ENCODE measurements at places on chromosomes 1 and 21. TPM values are rescaled to one million over a fixed set of nuclear protein-coding genes. Genes with fewer than 3 reads are reported as not detected.

Gene PTGFR
- total RNA-seq = 2.1 TPM

Gene LAMB3
- 62.1 TPM for total RNA-seq

DNA sequence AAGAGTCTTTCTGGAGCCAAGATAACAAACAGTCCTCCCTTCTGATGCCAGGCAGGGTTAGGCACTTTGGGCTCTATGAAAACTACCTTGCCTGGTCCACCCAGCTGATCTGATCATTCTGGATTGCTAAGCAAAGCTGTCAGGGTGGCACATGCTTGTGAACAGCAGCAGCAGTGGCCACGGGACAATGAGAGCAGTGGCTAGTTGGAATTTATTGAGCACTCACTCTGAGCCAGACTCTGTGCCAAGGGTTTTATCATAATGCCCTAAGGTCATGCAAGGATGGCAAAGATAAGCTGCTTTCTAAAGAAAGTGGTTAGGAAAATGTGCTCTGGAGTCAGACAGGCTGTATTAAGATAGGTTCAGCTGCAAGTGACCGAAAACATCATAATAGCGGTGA is 390.4 kb upstream of the VAMP3 start:
- no peak for DNase-seq

- no peak for DNase-seq
Measured at GRCh38 chr1:190205713-190206112, 272.0 kb downstream of the BRINP3 start.

- DNase-seq = no peak
Measured at GRCh38 chr1:160624464-160624863, 22.4 kb downstream of the SLAMF1 start.

- DNase-seq = peak; percentile 47
Measured at GRCh38 chr1:35931446-35932157, 697 bp downstream of the AGO3 start.

DNA sequence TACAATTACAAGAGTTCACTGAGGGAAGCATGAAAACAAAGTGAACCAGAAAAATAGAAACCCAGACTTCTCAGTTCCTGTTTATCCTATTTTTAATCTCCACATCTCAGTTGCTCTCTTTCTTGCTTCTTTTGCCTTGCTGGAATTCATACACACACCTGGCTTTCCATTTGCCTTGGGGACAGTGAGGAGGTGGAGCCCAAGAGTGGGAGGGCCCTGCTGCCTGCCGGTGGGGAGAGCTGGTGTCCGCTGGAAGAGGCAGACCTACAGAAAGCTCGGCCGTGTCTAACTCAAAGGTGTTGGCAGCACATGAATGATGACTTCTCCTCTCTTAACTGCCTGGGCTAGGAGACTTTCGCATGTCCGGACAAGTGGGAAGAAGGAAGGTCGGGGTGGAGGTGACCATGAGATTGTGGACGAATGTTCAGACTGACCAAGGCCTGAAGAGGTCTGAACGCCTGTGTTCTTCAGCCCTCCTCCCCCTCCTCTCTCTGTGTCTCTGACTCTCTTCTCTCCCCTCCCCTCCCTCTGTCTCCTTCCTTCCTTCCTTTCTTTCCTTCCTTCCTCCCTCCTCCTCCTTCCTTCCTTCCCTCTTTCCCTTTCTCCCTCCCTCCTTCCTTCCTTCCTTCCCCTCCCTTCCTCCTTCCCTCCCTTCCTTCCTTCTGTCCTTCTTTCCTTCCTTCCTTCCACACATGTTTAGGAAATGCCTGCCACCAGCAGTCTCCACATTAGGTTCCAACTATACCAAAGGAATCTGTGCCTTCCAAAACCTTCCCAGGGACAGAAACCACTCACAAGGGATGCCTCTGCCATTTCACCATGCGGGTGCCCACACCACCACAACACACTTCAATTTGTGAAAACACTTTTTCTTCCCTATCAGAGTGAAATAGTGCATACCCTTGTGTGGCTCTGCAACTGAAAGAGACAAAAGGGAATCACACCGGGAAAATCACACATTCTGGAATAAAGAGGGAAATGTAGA is 157.3 kb upstream of the RUNX1 start:
- DNase-seq = no peak
